ENCODE measurements at places on chromosomes 13 and 19. TPM values are rescaled to one million over a fixed set of nuclear protein-coding genes. Genes with fewer than 3 reads are reported as not detected.

CCDC169 gene
- not detected for polyA plus RNA-seq

CEACAM3 gene
- polyA plus RNA-seq: not detected

CATSPERD gene
- not detected for polyA plus RNA-seq

CALR3 gene
- polyA plus RNA-seq: not detected

ACP7 gene
- not detected for polyA plus RNA-seq

CABP5 gene
- polyA plus RNA-seq: 0.43 TPM

SIGLEC14 gene
- 14.7 TPM for polyA plus RNA-seq

CRLF1 gene
- polyA plus RNA-seq: 1.1 TPM

KLHL26 gene
- not detected for polyA plus RNA-seq

ABHD8 gene
- 6.9 TPM for polyA plus RNA-seq

Measured in naive B cell (primary cell).